ENCODE measurements at places on chromosomes 3 and 15. TPM values are rescaled to one million over a fixed set of nuclear protein-coding genes. Genes with fewer than 3 reads are reported as not detected.

FANCD2OS gene
- not detected for total RNA-seq

MST1 gene
- 0.59 TPM for total RNA-seq

SLC26A6 gene
- 21.3 TPM for total RNA-seq

EXD1 gene
- not detected for total RNA-seq

CD200 gene
- total RNA-seq: 0.15 TPM

BUB1B gene
- 47.1 TPM for total RNA-seq

SPTSSB gene
- not detected for total RNA-seq

CPN2 gene
- total RNA-seq: not detected

TERC gene
- 110 TPM for total RNA-seq

NAALADL2 gene
- 5.1 TPM for total RNA-seq

C2CD4A gene
- total RNA-seq: 0.05 TPM

DGKG gene
- 14.4 TPM for total RNA-seq

TTLL13 gene
- not detected for total RNA-seq

PLSCR2 gene
- not detected for total RNA-seq

DNA sequence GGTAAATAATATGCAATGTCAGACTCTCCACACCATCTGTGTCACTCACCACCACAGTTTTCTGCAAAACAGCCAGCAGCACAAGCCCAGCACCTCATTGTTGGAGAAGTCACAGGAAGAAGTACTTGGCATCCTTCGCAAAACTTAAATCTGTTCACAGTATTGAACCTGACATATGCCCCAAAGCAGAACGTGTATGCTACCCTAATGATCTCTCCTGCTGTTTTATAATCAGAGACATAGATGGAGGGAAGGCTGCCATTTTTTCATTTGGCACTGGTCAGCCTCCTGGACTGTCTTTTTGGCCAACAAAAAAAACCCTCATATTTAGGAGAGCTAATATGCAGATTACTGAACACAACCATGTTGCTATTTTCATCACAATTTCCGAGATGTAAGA, 1272.9 kb downstream of the ROBO1 start:
- no peak for DNase-seq

DNA sequence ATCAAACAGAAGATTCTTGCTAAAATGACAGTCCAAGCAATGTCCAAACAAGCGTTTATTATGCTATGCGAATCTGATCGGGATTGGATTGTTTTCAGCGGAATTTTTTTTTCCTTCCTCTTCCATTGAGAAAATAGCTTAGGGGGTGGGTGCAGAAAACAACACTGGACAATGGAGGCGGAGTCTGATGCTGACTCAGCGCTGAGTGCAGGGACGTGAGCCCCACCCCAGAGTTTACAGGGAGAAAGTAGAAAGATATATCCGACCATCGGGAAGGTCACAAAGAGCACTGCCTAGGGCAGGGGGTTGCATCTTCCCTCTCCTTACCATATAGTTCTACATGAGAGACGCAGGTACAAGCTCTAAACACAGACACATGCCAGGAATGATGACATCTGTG, 117.0 kb downstream of the FOXP1 start:
- DNase-seq: no peak

DNA sequence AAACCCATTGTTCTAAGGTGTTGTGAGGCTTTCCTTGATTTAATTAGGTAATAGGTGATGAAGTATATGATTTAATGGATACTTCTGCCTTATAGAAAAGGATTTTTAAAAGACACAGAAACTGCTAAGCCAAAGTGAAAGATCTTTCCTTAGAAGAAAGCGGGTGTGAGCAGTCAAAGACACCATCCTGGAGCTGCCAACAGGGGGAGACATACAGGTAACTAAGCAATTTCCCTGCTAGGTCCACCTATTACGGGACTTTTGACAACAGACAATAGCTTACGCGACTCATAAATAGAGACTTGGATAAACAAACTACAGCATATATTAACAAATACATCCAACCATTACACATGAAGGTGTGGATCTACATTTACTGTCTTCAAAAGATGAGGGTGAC, 669.5 kb downstream of the SQOR start:
- no peak for DNase-seq

- DNase-seq: peak; percentile 6
These were observed 530.9 kb upstream of the TGFBR2 start for GRCh38 chr3:30075514-30075913.

DNA sequence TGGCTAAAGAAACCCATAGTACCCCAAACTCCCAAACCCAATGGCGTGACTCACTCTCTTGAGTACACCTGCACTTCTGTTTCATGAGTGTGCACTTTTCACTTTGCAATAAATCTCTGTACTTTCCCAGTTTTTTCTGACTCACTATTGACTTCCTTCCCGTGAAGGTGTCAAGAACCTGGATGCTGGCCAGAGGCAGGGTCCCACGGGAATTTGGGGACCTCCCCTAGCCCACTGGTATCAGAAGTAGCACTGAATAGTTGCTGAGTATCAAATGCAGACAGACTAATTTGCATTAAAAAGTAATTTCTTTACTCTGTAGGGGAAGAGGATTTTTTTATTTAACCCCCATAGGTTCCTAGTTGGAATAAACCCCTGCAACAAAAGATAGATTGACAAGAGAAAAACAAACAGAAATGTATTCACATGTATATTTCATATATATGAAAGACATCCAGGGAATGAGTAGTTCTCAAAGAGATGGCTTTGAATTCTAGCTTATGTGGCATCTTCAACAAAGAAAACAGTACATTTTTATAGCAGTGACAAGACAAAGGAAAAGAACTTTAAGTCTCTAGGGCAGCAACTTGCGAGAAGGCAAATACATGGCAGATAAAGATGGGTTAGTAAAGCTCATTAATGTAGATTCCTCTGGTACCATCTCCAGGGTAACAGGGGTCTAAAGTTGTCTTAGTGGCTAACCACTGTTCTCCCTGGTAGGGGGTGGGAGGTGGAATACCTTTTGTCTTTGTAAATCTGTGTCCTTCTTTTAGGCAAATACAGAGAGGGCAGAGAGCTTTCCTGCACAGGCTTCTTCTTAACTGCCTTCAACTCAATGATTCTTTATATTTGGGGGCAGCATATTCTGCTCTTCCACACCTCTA, 385.5 kb upstream of the PDZRN3 start:
- DNase-seq: no peak

- no peak for DNase-seq
These were observed 32.4 kb downstream of the TNIK start for GRCh38 chr3:171427771-171428320.

GRCh38 chr15:75164625-75165350, 36.9 kb upstream of the C15orf39 start:
- no peak for DNase-seq

GRCh38 chr3:164419220-164419619, 659.1 kb downstream of the SI start:
- no peak for DNase-seq

DNA sequence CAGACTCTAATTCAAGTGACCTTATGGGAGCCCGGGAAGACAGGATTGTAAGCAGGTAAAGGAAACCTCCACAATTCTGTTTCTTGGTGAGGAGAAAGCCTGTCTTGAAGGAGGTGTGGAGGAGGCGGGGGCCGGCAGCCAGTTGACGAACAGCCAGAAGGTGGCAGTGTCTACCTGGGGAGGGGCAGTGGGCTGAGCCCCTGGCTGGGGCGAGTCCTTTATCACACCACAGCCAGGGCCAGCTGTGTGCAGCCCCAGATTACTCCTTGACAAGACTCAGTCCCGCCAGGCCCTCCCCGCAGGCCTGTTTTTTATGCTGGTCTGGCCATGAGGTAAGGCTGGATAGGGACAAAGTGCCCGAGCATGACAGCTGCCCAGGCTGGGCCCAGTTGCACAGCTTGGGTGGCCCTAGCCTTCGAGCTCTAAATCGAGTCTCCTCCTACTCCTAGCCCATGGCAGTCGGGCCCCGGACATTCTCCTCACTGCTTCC, 40.9 kb upstream of the IDH2 start:
- DNase-seq: peak; percentile 59

- DNase-seq: no peak
These were observed 286.9 kb upstream of the DNAJC19 start for GRCh38 chr3:181276358-181276896.

GRCh38 chr15:79160211-79160610, 69.6 kb upstream of the RASGRF1 start:
- no peak for DNase-seq

DNA sequence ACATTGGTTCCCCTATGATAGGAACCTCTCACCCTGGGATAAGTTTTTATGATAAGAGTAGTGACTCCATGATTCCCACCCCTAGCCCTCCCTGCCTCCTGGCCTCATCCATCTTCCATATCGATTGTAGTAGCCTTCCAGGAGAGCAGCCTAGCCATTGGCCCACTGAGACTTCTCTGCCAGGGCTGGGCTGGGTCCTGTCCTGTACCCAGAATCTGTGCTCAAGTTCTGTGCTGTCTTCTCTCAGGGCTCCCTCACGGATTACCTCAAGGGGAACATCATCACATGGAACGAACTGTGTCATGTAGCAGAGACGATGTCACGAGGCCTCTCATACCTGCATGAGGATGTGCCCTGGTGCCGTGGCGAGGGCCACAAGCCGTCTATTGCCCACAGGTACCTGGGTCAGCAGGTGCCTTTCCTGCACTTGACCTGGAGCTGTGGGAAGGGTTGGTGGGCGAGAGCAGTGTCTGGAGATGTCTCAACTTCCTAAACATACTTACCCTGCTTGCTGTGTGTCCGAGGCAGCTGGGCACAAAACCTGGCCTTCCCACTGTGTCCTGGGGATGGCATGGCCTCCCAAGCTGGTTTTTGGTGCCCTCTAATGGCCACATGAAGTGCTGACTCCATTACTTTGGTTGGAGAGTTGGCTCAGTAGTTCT, 16.6 kb upstream of the EXOG start:
- peak; percentile 57 for DNase-seq

- DNase-seq: no peak
These were observed 84.2 kb upstream of the CTNNB1 start for GRCh38 chr3:41115069-41115468.

- DNase-seq: no peak
These were observed 20.6 kb downstream of the GPR15 start for GRCh38 chr3:98552232-98553020.

- DNase-seq: no peak
These were observed 21.5 kb upstream of the RORA start for GRCh38 chr15:61250613-61251012.

DNA sequence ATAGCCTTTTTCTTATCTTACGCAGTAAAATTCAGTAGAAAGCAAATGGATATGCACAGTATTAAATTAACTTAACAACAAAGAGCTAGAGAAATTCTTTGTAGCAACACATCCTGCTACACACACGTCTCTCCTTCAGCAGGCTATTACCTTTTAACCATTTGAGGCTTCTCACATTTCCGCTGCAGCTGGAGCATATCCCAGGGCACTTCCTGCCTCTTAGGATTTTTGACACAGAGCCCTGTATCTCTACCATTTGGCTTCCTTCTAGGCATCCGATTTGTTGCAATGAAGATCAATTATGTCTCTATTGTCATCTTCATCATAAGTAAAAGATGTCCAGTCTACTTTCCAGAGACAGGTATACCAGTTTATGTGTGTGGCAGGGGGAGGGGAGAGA, 292.4 kb upstream of the CBLB start:
- DNase-seq: no peak

- DNase-seq: peak; percentile 64
These were observed 12.9 kb downstream of the PCYT1A start for GRCh38 chr3:196274585-196274984.

- no peak for DNase-seq
These were observed 3.1 kb upstream of the GATA2 start for GRCh38 chr3:128496019-128496601.

DNA sequence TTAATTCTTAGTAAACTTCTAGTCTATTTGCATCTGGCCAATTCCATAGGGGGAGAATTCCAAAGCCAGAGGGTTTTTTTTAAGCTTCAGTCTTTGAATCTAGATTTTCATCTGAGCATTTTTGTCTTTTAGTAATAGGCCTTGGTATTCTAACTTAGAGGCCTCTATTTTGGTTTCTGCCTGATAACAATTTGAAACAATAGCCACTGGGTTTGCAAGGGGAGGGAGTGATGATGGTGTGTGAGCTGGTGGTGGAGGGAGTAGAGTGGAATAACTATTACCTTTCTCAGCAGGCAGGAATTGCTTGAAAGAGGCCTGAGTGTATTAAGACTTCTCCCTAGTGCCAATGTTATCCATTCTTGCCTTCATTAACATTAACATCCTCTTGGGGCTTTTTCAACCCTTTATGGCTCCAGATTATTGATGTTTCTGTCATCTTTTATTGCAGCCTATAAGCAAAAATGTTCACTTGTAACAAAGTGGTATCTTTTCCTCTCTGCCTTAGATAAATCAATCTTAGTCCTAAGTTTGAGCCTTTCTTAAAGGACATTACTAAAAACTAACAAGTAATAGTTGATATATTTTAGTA, 26.5 kb upstream of the TCF12 start:
- no peak for DNase-seq

DNA sequence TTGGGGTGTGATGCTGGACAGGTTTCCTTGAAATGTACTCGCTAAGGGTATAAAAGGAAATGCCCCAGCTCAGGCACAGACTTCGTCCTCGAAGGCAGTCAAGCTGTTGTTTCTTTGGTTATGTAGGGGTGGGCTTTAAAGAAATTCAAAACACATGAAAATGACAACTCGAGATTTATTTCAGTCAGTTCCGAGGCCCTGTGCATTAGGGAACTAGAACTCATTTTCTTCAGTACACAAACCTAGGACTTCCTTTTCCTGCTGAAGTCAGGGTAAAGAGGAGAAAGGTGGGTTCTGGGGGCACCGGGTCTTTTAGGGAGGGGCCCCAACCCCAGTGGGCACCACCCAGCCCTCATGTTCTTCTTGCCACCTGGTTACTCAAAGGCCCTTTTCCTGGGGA, 7.7 kb downstream of the CCR9 start:
- DNase-seq: no peak

DNA sequence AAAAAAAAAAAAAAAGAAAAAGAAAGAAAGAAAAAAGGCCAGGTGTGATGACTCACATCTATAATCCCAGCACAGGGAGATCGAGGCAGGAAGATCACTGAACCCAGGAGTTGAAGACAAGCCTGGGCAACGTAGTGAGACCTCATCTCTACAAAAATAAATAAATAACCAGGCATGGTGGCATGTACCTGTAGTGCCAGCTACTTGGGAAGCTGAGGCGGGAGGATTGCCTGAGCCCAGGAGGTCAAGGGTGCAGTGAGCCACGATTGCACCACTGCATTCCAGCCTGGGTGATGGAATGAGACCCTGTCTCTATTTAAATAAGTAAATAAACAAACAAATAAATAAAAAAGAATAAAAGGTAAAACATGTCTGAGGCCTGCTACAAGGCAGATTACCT, 39.3 kb upstream of the LACTB start:
- DNase-seq: no peak

GRCh38 chr3:150984066-150984465, 11.5 kb upstream of the CLRN1 start:
- DNase-seq: no peak

- DNase-seq: no peak
These were observed 506.1 kb upstream of the PROK2 start for GRCh38 chr3:72290859-72291638.

DNA sequence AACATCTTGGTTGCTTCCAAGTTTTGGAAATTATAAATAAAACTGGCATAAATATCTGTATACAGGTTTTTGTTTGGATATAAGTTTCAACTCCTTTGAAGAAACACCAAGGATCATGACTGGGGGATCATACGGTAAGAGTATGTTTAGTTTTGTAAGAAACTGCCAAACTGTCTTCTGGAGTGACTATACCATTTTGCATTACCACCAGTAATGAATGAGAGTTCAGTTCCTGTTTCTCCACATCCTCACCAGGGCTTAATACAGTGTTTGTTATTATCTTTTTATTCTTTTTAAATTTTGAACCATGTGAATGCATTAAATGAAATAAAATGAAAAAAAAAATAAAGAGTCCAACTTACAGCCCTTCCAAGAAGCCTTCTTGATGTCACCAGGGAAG, 3.7 kb upstream of the ANKUB1 start:
- no peak for DNase-seq

Measured in M059J (cell line).